ENCODE measurements at places on chromosomes 1 and 21. TPM values are rescaled to one million over a fixed set of nuclear protein-coding genes. Genes with fewer than 3 reads are reported as not detected.

SEMA4A gene
- 16.9 TPM for total RNA-seq

RAB7B gene
- 4.9 TPM for total RNA-seq

ECM1 gene
- total RNA-seq: 5.8 TPM

ZBTB37 gene
- 3.8 TPM for total RNA-seq

THEM5 gene
- not detected for total RNA-seq

ATP1B1 gene
- 49.0 TPM for total RNA-seq

UTS2 gene
- total RNA-seq: 0.26 TPM

Data from bronchial epithelial cell (primary cell).